ENCODE measurements at places on chromosomes 13 and 19.

- DNase-seq, result no peak
Observed at GRCh38 chr19:9862938-9863337, 27.8 kb downstream of the PIN1 start.

DNA sequence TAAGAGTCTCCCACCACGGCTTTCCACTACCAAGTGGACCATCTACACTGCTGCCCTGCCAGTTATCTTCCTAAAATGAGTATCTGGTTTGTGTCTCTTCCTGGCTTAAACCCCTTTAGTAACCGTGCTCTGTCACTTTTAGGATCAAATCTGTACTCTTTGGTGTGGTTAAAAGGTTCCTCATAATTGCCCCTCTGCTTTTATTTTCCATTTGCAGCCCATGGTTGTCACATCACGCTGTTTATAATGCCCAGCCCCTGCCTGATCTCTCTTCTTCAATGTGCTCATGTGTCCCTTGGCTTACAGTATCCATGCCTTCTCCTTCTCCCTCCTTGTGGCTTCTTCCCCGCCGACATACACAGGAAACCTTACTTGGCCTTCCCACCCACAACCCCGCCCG, 100.1 kb downstream of the DGKH start:
- DNase-seq, result no peak

DNA sequence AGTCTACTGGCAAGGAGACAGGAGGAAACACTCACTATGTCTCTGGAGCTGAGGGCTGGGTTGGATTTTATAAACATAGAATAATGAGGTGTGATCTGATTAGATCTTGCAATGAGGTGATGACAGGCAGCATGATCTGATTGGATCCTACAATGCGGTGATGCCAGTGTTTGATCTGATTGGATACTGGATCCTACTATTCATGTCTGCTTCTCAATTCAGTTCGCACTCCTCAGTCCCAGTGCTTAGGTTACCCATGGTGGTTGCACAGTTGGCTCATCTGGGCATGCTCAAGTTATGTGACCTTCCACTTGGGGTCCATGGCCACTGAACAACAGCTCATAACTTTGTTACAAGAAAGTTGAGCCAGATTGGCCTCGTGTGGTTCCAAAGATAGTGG, 469.5 kb downstream of the TSHZ3 start:
- DNase-seq, result no peak

GRCh38 chr13:51553531-51553930, 30.7 kb upstream of the WDFY2 start:
- DNase-seq, result no peak

DNA sequence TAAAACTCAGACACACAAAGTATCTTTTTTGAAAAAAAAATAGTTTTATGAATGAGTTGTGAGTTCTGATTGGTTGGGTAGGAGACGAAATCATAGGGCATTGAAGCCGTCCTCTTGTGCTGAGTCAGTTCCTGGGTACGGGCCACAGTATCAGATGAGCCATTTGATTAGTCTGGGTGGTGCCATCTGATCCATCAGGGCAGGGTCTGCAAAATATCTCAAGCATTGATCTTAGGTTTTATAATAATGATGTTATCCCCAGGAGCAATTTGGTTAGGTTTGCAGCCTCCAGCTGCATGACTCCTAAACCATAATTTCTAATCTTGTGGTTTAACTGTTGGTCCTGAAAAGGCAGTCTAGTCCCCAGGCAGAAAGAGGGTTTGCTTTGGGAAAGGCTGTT, 1310.6 kb downstream of the SLITRK1 start:
- DNase-seq, result no peak

- no peak for DNase-seq
Observed at GRCh38 chr19:55620410-55621204, 3.8 kb downstream of the ZNF784 start.

- no peak for DNase-seq
Observed at GRCh38 chr13:105509981-105510762, 1025.3 kb downstream of the EFNB2 start.

DNA sequence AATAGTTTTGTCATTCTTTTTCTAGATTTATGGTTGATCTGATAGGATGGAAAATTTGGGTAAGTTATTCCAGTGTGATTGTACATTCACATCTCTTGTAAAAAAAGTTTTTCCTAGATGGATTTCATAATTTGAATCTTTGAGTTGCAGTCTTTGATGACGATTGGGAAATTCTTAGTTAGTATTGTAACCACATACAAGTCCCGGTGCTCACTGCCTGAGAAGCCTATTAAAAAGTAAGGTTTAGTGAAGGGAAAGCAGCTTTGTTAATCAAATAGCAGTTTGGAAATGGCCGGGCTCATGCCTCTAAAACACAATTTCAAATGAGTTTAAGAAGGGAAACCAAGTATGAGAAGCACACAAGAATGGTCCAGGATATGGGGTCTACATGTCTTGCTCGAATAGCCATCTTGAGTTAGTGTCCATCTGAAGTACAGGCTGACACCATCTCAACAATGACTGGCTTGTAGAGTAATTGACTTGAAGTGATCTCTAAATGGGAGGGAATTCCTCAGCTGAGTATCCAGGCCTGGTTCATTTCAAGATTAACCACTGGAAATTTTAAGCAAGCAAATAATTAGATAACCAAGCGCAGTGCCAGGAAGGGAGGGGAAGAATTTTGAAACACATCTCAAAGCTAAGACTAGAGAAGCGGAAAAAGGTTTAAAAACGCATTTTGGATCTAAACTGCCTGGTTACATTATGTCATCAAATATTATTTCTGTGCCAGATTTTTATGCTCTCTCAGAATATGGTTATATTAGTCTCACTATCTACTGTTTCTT, 1145.6 kb upstream of the MIR17HG start:
- DNase-seq, result no peak

DNA sequence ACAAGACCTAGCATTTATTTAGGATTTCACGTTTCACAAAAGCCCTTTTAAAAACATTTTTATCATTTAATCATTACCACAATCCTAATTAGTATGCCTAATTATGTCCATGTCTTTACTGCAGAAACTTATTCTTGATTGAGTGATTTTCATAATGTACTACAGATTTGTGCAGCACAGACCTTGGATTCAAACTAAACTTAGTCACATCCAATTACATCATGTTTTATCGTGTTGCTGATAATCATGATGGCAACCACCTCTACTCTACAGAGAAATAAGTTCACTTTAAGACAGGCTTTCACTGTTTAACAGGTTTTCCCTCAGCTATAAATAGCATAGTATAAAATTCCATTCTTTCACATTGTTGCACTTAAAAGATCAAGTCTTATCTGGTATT, 240.9 kb upstream of the RFC3 start:
- peak; percentile 18 for DNase-seq

DNA sequence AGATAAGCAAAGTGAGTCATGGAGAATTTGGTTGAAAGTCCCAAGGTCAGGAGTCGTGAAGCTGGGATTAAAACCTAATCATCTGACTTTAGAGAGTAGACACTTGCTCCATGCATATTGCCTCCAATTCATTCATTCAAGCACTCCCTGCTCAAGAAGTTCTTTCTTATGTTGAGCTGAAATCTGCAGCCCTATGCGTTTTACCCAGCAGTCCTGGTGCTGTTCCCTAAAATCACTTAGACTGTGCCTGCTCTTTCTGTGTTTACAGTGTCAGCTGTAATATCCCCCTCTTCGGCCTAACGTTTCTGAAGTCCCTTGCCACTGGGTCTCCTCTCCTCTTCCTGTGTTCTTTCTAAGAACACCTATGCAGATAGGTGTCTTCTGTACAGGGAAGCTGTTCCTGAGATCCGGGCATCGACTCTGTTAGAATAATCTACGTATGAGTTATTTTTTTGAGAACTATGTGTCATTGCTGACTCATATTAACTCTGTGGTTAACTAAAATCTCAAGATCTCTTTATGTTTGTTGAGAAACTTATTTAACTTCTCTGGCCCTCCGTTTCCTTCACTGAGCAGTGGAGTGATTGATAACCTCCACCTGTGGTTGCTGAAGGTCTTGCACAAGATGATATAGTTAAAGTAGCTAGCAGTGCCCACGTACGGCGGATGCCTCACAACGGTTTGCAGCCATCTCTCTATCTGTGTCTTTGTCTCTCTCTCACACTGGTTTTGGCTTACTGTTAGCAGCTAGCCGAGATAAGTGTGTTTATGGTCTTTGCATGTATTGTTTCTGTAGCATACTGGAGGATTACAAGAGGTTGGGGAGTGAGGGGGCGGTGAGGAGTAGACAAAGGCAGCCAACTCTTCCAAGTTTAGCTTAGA, 4.7 kb downstream of the ALOX5AP start:
- DNase-seq, result no peak

- DNase-seq, result no peak
Observed at GRCh38 chr13:31073859-31074718, 87.6 kb downstream of the HSPH1 start.

- no peak for DNase-seq
Observed at GRCh38 chr19:40674291-40674690, 16.2 kb downstream of the NUMBL start.

DNA sequence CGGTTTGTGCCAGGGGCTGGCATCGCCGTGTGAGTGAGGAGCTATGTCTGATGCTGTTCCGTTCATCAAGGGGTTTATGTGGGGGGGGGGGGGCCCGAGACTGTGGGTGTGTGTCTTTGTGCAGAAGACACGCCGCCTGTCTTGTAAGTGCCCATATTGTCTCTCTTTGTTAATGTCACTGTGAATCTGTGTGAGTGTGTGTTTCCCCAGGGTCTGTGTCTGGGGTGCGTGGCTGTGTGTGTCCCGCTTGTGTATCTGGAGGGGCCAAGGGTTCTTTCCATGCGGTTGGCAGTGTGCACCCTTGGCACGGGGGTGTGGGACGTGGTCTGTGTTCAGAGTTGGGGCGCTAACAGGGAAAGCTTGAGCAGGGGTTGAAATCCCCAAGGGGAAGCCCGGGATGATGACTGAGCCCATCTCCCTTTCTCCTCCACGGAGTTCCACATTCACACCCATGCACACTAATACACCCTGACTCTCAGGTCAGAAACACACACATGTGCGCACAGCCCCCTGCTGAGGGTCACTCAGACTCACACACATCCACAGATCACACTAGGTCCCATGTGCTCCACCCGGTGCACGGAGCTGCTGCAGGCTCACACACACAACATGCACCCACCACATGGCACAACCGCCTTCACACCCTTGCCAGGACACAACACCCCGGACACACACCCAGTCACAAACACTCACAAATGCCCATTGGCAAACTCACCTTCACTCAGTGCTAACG, 1.8 kb downstream of the NCAN start:
- DNase-seq, result no peak

DNA sequence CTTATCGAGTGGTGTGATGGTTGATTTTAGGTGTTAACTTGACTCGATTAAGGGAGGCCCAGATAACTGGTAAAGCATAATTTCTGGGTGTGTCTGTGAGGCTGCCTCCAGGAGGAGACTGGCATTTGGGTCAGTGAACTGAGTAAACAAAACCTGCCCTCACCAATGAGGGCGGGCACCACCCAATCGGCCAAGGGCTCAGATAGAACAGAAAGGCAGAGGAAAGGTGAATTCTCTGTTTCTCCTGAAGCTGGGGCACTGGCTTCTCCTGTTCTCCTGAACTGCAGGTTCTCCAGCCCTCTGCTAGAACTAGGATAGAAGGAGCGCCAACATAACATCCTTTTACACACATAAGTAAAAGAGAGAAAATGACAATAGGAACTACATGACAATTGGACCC, 35.1 kb downstream of the ESD start:
- DNase-seq, result no peak

- DNase-seq, result no peak
Observed at GRCh38 chr19:46863818-46864629, 3.2 kb downstream of the ARHGAP35 start.

DNA sequence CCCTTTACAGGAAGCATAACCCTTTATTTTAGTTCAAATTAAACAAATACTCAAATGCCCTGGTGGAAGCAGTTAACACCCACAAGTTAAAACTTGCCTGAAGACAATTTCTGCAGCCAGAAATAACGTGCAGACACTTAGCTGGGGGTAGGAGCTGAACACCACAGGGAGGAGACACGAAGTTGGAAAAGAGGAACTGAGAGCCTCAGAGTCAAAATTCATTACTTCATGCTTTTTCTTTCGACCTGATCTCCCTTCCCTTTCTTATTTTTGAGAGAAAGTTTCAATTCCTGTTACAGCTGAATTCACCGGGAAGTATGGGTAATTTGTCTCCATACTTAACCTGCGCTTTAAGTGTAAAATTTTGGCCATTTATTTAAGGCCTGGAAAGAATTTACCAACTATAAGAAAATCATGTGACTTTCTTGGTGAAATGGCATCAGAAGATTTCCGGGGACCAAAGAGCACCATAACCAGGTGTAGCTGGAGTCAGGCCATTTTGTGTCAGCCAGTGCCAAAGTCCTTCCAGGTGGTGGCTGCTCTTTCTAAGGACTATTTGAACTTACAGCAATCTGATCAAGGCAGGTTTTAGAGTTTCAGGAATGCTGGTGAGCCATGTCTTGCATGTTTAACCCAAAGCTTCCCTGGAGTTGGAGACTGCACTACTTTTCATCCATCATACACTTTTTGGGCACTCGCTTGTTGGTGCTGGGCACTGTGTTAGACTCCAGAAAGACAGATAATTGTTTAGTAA, 46.5 kb upstream of the RCBTB2 start:
- DNase-seq, result no peak

DNA sequence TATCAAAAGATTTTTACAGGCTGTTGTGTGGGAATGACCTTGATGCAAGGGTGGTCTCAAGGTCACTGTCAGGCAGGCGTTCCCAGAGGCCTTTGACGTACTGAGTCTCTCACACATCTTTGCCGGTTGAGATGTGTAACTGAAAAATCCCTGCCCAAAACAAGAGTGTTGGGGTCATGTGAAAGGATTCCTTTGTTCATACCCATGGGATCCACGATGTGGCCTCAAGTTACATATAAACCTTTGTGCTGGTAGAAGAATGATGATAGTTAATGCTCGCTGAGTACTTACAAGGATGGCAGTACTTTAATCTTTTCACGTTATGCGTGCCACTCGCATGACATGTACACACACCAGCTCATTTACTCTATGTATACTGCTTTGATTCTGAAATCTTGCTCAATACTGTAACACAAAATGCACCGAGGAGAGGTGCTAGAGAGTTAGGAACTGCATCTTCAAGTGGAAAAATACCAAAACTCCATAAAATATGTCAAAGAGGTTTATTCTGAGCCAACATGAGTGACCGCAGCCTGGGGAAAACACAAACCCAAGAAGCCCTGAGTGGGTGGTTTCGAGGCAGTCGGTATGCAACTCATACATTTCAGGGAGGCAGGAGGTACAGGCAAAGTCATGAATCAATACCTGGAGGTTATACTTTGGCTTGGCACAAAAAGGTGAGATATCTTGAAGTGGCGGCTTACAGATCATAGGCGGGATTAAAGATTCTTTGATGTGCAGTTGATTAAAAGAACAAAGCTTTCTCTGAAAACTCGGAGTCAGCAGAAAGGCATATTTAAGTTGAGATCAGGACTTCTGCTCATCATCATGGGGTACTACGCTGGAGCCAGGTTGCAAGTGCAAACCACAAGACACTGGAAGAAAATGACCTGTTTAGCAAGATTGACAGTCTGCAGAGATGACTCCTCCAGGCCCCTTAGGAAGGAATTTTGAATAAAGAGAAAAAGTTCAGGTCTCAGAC, 87.4 kb upstream of the ARHGEF7 start:
- no peak for DNase-seq

GRCh38 chr19:11377237-11377636, 2.8 kb downstream of the SWSAP1 start:
- no peak for DNase-seq
